ENCODE measurements at places on chromosomes 3 and 15.

- no peak for DNase-seq
Observed at GRCh38 chr3:179279837-179280236, 28.9 kb upstream of the KCNMB3 start.

- DNase-seq, result no peak
Observed at GRCh38 chr3:181066143-181067087, 76.9 kb upstream of the DNAJC19 start.

- DNase-seq, result peak; percentile 80
Observed at GRCh38 chr15:100731267-100732152, 129.1 kb downstream of the ASB7 start.

GRCh38 chr3:169965562-169966427 lies 812 bp upstream of the SEC62 start:
- DNase-seq, result no peak

- no peak for DNase-seq
Observed at GRCh38 chr3:12932347-12932746, 91.0 kb upstream of the RPL32 start.

DNA sequence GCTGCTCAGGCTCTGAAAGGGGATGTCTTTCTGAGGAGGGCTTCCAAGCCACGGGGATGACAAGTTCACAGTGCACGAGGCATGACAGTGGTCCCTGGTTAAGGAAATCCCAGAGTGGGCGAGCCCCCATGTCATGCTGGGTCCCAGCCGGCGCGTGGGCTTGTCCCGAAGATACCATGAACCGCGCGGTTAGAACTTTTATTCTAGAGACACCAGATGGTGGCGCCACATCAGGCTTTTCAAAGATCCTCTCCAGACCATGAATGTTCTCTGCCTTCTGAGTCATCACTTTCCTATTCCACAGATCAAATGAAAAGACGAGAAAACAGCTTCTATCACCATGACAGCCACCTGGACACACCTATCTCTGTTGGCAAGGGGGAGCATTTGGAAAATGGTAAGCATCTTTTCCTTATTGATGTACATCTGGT lies 227.8 kb upstream of the LYSMD4 start:
- DNase-seq, result peak; percentile 34

- no peak for DNase-seq
Observed at GRCh38 chr3:115272036-115272824, 125.1 kb upstream of the ZBTB20 start.

DNA sequence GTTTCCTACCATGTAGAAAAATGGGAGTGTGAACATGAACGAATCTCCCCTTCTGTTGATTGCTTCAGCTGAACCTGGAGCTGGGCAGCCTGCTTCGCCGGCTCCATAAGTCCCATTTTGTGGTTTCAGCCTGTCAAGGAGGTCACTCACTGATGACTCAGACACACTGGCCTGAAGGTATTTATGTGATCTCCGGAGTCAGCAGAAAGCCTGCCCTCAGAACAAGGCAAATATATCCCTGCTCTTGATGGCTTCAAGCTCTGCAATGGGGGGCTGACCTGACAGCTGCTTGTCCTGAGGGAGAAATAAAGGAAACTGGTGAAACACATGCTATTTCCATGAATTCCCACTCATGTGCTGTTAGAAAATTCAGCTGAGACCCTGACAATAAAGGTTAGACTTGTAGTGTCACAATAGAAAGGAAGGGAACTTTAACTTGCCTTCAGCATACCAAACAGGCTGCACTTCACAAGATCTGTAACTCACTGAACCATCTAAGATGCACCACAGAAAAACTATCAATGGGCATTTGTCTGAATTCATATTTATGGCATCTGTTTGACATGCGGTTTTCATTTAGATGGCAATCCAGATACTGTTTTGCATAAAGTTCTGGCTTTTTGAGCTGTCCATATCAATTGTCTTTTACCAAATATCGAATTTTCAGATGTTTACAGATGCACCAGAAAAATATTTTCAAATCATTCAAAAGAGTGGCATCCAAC lies 282.0 kb upstream of the VEPH1 start:
- peak; percentile 71 for DNase-seq

DNA sequence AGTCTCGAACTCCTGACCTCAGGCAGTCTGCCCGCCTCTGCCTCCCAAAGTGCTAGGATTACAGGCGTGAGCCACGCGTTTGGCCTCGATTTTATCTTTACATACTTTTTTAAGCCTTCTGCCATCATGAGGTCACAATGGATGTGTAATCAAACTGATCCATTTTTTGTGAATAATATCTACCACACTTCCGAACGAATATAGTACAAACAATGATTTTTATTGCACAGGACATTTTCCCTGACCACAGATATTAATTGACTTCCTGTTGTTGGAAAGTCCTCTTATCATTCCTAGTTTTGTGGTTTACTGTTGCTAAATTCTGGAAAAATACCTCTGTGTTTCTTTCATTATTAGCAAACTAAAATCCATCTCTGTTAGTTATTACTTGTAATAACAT lies 68.9 kb downstream of the MINDY2 start:
- no peak for DNase-seq

- DNase-seq, result no peak
Observed at GRCh38 chr3:5231487-5231886, 44.0 kb downstream of the EDEM1 start.

DNA sequence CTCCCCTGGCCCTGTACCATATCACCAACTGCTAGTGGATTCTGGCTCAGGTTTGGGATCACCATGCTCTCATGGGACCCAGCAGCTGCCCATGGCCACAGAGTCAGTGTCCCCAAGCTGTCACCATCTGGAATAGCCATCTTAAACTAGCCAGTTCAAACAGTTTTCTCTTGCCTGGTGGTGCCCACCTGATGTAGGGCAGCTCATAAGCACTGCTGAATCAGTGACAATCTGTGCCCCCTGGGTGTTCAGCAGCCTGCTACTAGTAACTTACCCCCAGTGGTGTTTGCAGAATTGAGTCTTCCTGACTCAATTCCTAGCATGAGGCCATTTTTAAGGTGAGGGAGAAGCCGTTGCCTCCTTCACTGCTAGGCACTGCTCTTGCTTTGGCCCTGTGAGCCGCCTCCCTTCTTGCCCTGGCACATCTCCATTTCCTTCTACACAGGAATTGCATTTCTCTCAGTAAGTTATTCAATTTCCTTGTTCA lies 7.9 kb downstream of the RPSA start:
- peak; percentile 24 for DNase-seq

- DNase-seq, result no peak
Observed at GRCh38 chr3:58989163-58989562, 60.7 kb downstream of the CFAP20DC start.

GRCh38 chr3:157226173-157226847 lies 66.4 kb upstream of the CCNL1 start:
- DNase-seq, result no peak

Measured in SJCRH30 (cell line).